ENCODE measurements at places on chromosomes 3 and 15.

- no peak for DNase-seq
These were observed 40.4 kb downstream of the ACSBG1 start for GRCh38 chr15:78193731-78194567.

- DNase-seq = no peak
These were observed 227.6 kb downstream of the KLF13 start for GRCh38 chr15:31554261-31554660.

GRCh38 chr15:34336991-34337556, 507 bp downstream of the SLC12A6 start:
- DNase-seq = no peak

GRCh38 chr3:112561484-112561733, 353 bp downstream of the ATG3 start:
- DNase-seq = no peak

DNA sequence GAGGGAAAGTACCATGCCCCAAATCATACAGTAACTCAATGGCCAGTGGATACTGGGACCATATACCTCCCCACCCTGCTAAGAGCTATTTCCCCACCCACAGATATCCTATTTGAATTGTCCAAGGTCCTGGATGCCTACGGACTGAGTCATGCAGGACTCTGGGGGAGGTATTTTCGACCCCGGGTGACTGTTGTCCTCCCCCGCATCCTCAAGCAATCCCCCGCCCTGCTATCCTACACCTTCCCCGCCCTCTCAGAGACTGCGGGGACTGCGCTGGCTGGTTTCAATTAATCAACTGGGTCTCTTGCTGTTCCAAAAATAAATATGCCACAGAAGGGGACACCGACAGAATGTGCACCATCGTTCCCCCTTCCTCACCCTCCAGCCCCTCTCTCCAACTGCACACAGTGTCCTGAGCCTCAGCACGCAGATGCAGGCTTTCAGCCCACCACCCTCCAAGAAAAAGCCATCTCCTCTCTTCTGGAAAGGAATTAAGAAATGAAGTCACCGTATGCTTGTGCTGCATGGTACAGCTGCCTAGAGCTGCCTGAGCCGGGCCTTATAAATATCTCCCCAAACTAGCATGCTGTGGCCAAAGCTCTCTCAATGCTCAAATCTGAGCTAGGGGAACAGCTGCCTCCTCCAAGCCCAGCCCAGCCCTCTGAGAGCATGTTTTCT, 8.1 kb downstream of the CAV3 start:
- DNase-seq = no peak

DNA sequence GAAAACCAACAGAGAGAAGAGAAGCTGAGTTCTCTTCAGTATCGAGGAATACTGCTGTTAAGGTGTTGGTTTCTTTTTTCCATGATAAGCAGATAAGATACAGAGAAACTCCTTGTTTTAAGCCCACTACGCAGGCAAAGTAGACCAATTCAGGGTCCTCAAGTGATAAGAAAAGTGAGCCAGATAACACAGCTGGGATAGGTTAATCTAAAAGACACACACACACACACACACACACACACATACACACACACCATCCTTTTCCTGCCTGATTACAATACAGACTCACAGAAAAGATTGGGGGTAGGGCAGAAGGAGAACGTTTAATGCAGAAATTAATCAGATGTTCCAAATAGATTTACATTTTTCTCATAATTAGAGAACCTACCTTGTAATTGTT, 6.5 kb upstream of the PHLDB2 start:
- DNase-seq = no peak

- no peak for DNase-seq
These were observed 226.2 kb upstream of the IGF1R start for GRCh38 chr15:98422130-98422478.

GRCh38 chr3:100103558-100104441, 10.5 kb downstream of the FILIP1L start:
- DNase-seq = no peak

DNA sequence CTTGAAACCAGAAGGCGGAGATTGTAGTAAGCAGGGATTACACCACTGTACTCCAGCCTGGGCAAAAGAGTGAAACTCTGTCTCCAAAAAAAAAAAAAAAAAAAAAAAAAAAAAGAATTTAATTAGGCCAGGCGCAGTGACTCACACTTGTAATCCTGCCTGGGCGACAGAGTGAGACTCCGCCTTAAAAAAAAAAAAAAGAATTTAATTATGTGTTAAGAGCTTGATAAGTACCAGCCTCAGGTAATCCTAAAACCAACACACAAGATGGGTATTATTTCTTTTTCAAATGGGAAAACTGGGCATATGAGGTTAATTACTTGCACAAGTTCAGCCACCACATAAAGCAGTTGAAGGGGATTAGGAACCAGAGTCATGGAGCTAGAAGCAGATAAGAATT, 49.0 kb downstream of the PBRM1 start:
- DNase-seq = no peak

- DNase-seq = no peak
These were observed at the start of gene ZIC1 for GRCh38 chr3:147409143-147410115. ZIC1 (plus strand) TSS chr3:147409365; CDS start chr3:147410113, 748 bp downstream.
